Right renal cortex interstitium (tissue), 3 donors: ENCODE measurements at places on chromosomes 12 and 14.

DNA sequence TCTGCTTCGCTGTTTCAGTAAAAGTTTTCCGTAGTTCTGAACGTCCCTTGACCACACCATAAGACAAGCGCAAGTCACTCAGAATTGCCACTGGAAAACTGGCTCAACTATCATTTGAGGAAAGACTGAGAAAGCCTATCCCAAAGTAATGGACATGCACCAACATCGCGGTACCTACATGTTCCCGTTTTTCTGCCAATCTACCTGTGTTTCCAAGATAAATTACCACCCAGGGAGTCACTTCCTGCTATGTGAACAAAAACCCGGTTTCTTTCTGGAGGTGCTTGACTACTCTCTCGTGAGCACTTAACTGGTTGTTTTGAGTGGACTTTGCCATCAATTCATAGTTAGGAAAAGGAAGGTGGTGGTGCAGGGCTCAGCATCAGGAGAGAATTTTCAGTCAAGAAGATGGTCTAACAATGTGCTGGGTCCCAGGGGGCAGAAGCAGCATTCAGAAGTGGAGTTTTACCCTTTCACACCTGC is 1.4 kb downstream of the EGLN3 start:
- no peak for DNase-seq

DNA sequence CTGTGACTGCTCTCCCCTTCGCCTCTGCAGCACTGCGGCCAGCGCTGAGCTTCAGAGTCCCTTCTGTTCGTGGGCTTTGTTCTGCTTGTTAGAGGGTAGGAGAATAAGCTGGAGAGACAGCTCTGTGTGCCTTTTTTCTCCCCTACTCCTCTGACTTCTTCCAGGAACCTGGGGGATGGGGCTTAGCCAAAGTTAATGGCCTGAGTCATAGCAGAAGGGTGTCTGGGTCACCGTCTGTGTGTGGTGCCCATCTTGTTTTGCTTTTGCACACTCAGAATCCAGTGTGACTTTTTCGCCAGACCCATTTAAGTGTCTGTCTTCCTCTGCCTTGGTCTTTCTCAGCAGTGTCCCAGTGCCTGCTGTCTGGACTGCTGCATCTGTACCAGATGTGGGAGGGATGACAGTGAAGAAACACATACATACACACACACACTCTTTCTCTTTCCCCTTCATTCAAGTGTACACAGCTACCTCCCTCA is 3.0 kb downstream of the KIF5A start:
- no peak for DNase-seq

DNA sequence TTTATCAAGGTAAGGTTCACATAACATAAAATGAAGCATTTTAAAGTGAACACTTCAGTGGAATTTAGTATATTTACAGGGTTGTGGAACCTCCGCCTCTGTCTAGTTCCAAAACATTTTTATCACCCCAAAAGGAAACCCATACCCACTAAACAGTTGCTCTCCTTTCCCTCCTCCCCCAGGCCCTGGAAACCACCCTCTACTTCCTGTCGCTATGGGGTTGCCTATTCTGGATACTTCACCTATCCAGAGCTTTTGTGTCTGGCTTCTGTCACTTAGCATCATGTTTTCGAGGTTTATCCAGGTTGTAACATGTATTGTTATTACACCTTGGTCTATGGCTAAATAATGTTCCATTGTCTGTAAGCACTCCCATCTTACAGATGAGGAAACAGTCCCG is 27.7 kb upstream of the ZFP36L1 start:
- no peak for DNase-seq

GRCh38 chr12:15168026-15168678 is 53.1 kb downstream of the RERG start:
- DNase-seq = no peak

GRCh38 chr12:99131751-99132199 is 486.7 kb downstream of the APAF1 start:
- DNase-seq = no peak

DNA sequence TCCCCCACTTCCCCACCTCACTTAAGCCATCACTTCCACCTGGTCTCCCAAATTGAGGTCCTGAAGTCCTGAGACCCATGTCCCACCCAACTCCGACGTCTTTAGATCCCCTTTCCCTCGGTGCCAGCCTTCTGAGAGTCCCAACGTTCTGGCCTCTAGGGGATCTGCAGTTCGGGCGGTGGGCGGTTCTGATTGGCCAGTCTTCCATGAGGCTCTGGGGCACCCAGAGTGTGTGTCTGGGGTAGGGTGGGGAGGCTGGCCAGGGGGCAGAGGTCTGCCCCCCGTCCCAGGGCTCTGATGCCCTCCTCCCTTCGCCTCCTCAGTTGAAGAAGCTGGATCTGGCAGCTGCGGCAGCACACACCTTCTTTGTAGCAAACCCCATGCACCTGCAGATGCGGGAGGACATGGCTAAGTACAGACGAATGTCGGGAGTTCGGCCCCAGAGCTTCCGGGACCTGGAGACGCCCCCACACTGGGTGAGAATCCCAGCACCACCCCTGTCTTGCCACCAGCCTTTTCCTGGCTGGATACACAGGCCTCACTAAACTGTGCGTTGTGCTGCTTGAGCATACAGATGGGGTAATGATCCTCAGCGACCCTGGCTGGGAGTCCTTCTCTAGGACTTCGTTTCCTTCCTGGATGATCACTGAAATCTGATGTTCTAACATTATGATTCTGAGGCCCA is 1.5 kb downstream of the P3H3 start:
- DNase-seq = no peak

DNA sequence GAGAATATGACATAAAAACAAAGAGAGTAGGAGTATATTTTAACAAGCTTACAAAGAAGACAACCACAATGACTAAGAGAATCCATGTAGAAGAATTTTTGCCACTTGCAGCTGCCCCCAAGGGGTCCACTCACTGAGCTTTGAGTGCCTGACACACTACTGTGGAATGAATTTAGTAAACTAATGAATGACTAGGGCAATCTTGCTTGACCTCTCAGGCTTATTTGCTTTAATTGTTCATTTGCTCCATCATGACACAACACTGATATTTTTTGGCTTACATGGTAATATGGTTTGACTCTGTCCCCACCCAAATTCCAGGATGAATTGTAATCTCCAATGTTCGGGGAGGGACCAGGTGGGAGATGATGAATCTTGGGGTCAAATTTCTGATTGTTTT is 249.1 kb upstream of the FAR2 start:
- no peak for DNase-seq

DNA sequence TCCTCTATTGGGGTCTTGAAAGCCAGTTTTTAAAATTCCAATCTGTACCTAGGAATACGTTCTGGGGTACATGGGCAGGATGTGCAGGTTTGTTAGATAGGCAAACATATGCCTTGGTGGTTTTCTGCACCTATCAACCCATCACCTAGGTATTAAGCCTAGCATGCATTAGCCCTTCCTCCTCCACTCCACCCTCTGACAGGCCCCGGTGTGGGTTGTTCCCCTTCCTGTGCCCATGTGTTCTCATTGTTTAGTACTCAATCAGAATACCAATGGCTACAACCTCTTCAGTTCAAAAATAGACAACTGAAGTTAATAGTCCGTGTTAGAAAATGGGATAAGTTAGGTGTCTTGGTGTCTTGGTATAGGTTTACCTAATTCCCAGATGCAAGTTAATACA is 3.4 kb downstream of the NTS start:
- no peak for DNase-seq

- DNase-seq = no peak
These were observed 85.4 kb upstream of the TMEM260 start for GRCh38 chr14:56494167-56494566.

DNA sequence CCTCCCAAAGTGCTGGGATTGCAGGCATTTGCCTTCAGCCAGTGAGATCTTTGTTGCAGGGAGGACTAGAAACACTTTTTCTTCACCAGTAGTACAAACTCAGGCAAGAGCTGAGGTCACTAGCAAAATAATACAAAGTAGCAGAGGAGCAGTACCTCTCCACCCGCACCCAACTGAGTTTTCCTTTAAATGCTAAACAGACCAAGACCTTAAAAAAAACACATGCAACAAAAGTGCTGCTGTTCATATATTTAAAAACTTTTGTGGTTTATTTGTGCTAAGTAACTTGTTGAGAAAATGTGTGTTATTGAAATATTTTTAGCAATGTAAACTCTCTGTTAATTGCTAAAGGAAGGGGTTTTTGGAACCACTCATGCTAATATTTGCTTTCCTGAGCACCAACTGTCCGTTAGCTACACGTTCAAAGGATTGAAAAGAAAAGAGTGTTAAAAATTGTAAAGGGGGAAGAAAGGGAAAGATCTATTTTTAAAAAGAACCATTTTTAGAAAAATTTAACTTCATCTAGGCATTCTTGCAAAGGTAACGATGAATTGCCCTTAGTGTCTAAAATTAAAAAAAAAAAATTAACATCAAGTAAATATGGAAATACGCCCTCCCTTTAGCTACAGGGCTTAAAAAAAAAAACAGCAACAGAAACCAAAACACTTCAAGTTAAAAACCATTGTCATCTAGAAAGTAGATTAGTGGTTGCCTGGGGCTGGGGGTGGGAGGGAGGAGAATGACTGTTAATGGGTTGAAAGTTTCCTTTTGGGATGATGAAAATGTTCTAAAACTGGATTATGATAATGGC is 114.0 kb upstream of the KRAS start:
- no peak for DNase-seq

DNA sequence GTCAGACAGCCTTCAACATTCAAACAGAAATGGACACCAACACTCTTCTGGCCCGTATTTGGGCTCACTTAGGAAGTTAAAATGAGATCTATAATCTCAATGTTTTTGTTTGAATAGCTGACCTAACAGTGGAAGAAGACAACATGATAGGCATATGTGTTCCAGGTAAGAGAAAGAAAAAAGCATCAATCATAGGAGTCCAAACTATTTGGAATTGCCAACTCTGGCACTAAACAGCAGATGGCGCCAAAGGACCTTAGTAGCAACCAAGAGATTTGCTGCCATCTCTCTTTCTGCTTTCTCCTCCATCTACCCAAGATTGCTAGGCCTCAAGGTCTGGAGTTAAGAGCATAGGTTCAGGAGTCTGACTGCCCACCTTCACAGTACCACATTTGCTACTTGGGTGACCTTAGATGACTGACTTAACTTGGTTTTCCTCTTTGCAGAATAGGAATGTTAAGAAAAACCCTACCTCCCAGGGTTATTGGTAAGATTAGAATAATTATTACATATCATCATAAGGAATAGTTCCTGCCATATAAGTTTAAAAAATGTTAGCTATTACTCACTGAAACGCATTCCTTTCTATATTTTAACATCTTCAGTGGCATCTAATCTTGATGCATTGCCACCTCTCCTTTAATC is 30.2 kb downstream of the PEX5 start:
- DNase-seq = peak; percentile 41

DNA sequence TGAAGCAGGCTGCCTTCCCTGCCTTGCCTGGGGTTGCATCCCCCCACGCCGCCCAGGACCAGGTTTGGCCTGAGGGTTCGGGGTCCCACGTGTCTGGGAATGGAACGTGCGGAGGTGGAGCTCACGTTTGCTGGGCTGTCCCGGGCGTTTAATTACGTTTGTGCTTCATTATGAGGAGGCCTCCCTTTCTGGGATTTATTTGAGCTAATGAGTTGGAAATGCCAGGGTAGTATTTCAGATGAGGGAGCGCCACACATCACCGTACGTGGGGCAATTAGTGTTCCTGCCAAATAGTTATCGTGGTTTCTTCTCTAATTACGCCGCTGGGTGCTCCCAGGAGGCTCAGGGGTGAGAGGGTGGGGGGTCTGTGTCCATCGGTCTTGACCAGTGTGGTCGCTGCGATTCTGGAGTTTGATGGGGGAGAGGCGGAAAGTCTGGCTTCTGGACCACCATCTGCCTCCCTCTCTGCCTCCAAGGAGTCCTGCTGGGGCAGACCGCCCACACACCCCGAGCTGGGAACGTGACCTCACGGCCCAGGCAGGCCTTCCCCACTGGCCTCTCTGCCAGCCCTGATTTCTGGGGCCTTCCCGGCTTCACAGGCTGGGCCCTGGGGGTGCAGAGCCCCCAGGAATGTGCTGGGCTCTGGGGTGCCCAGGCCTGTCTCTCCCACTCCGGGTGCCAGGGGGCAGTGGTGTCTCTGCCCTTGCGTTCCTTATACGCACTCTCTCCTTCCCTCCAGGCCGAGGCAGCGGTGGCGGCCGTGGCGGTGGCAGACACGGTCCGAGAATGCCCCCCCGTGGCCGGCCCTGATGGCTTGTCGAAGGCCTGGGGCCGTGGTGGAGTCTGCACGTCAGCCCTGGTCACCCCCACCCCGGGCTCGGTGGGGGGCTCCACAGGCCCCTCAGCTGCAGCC is 18.9 kb downstream of the KIF26A start:
- no peak for DNase-seq

DNA sequence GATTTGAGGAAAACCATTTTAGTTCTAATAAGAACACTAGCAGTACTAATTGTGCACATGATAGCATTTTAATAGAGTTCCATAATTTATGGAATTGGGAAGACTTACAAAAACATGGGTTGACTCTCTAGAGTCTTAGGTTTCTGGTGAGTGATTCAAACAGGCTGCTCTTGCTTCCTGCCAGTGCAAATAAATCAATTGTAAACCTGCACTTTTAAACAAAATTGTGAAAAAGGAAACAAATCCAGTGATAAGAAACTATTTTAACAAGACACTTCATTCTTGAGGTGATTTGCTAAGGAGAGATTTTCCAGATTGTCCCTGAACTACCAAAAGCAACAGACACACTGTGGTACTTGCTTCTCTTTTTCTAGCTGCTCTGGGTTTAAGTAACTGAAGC is 112.2 kb downstream of the CACNA1C start:
- no peak for DNase-seq
